ENCODE measurements at places on chromosomes 6 and 20.

DNA sequence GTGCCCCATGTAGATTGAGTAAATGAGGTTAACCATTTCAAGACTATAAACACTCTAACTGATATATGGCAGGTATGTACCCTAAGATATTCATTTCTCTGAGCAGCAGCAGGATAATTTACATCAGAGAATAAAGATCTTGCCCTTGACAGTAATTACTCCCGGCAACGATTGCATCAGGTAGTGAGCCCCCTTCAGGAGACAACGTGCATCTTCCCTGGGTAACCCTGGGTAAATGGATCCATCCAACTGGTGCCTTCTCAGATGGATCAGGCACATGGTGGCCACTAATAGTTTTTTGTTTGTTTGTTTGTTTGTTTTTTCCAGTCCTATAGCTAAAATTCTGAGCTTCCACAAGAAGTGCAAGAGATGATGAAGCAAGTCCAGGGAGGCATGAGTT lies 469.4 kb upstream of the SLC35B3 start:
- no peak for DNase-seq

GRCh38 chr6:21971541-21971940 lies 325.3 kb downstream of the PRL start:
- no peak for DNase-seq

DNA sequence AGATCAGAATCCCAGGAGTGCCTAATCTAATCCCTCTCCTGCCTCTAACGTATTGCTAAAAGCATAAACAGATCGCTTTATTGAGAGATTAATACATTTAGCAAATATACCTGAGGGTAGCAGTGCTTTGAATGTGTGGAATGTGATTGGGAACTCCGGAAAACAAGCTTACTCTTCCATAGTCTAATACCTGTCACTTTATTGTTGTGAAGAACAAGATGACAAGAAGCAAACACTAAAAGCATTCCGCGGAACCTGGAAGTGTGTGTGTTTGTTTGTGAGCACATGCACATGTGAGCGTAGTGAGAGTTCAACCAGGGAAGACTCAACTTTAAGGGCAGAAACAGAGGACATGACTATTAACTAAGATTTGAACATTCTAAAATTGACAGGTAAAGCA lies 265.0 kb upstream of the GJE1 start:
- DNase-seq = no peak

DNA sequence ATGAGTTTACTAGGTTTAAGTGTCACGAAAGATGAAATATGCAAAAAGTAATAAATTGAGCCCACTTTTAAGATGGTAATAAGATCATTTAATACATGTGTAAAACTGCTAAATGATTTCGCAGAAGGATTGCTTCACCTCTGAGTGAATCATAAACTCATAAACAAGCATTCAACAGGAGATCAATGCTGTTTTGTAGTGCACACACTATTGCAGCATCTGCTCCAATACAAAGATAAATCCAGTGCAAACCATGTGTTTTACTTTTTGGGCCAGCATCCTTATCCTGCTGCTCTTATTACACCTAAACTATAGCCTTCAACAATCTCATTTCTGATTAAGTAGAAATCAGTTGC lies 400.1 kb downstream of the NKAIN2 start:
- DNase-seq = no peak

- no peak for DNase-seq
Measured at GRCh38 chr6:107533415-107534059, 43.6 kb downstream of the SOBP start.

DNA sequence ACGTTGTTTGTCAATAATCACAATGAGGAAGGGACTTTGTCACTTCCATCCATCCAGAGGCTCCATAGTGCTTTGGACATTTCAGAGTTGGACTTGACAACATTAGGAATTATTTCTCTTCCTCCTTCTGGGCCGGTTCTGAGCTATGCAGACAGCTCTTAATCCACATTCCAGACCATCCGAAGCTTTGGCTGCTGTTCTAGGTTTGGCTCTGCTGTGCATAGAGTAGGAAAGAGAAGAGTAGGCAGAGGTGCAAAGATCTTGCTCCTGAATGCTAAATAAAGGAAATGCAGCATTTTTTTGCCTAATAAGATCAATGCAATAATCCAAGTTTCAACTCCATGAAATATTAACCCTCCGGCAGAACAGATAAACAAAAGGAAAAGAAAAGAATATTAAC lies 251.8 kb upstream of the PRND start:
- no peak for DNase-seq

Measured in NCI-H345 (cell line).